Mammary epithelial cell (primary cell): ENCODE measurements at places on chromosomes 1 and 21.

- peak; percentile 74 for DNase-seq
Measured at GRCh38 chr1:56376188-56376984, 203.0 kb downstream of the PLPP3 start.

DNA sequence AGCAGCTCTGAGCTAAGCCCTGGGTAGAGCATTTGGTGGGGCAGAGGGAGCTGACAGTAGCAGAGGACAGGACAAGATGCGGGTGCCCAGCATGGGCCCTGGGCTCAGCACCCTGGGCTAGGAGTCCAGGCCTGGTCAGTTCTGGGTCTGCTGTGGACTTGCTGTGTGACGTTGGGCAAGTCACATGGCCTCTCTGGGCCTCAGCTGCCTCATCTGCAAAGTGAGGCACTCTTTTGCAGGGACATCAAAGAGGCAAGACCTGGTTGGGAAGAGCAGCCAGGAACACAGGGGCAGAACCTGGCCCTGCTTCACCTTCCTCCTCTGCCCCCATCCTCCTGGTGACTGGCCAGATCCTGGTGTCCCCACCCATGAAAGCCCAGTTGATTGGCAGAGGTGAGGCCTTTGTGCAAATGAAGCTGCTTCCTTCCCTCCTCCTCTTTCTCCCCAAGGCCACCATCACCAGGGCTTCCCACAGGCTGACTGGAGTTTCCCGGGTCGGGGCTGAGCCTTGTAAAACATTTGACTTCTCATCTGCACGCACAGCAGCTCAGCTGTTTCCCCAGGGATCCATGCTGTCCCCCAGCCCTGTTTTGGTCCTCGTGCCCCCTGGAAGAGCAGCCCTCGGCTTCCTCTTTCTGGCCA lies 350.5 kb downstream of the MATN1 start:
- peak; percentile 11 for DNase-seq

GRCh38 chr1:113256348-113256729 lies 134.0 kb upstream of the MAGI3 start:
- no peak for DNase-seq

GRCh38 chr1:84720221-84720780 lies 30.0 kb upstream of the SSX2IP start:
- DNase-seq, result no peak

- no peak for DNase-seq
Measured at GRCh38 chr1:210920716-210921694, 212.9 kb downstream of the KCNH1 start.

DNA sequence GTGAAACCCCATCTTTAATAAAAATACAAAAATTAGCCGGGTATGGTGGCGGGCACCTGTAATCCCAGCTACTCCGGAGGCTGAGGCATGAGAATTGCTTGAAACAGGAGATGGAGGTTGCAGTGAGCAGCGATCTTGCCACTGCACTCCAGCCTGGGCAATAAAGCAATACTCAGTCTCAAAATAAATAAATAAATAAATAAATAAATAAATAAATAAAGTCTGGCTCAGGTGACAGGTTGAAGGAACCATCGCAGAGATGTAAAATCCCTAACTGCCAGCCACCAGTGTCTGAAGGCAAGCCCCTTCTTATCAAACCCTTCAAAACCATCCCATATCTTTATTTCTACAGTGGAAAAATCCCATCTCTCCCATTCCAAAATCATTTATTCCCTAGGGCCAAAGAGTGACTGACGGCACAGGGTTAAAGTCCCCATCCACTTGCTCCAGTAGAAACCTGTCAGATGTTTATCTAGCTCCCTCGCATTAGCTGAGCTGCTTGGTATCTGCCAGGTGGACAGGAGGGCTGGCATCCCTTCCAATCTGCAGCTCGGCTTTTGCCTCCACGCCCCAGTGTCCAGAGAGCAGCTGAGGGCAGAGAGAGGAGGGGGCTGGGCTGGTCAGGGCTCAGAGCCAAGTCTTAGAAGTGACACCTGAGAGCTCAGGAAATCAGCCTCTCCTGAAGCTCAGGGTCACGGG lies 5.0 kb downstream of the CSRP1 start:
- DNase-seq, result no peak

- no peak for DNase-seq
Measured at GRCh38 chr1:222785529-222785928, 29.3 kb upstream of the DISP1 start.

GRCh38 chr1:79042117-79042516 lies 35.6 kb upstream of the ADGRL4 start:
- DNase-seq, result peak; percentile 37

DNA sequence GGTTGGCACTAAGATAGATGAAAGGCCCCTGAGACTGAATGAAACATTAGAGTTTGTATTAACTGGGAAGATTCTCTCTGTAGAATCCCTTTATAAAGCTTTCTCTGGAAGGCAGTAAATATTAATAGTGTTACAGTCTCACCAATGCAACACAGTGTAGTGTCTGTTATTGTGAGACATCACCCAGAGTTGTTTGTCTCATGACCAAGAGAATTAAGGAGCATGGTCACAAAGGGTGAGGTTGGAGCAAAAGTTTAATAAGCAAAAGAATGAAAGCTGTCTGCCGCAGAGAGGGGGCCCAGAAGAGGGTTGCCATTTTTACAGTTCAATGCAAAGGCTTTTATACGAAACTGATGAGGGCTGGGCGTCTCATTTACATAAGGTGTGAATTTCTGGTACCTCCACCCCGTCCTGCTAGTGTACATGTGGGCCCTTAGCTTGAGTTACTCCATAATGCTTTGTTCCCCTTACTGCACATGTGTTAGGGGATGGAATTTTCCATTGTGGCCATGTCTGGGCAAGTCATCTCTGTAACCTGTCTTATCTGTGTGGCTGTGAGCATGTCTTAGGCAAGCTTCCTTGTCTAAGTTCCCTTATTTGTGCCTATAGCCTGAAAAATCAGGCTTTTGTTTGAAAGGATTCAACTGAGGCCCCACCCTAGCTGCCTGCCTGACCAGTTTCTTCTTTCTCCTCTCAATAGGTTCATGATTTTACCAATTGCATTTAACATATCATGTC lies 184.1 kb downstream of the RASAL2 start:
- peak; percentile 79 for DNase-seq

- no peak for DNase-seq
Measured at GRCh38 chr1:81312272-81312754, 488.4 kb upstream of the ADGRL2 start.

DNA sequence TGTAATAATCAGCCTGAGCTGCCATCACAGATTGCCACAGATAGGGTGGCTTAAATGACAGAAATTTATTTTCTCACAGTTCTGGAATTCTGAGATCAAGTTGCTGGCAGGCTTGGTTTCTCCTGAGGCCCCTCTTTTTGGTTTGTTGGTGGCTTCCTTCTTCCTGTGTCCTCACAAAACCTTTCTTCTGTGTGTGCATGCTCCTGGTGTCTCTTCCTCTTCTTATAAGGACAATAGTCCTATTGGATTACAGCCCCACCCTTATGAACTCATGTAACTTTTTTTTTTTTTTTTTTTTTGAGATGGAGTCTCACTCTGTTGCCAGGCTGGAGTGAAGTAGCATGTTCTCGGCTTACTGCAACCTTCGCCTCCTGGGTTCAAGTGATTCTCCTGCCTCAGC lies 41.0 kb upstream of the F3 start:
- DNase-seq, result no peak

DNA sequence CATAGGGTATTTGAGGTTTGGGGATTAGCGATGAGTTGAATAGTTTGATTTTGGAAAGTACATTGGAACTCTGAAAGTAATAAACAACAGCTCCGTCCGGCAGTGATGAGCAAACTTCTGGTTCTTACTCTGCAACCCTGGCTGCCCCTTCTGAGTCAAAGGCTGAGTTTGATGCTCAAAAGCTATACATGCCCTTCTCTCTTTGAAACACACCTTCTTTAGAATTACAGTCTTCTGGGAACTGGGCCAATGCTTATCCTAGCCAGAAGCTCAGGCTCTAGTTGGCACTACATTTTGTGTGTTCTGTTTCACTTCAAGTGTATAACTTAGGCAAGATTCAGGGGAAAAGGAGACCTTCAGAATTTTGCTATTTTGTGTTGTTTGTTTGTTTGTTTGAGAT lies 9.3 kb downstream of the AHCYL1 start:
- DNase-seq, result no peak

- DNase-seq, result no peak
Measured at GRCh38 chr1:41343790-41344699, 17.2 kb upstream of the FOXO6 start.

- DNase-seq, result no peak
Measured at GRCh38 chr1:39540504-39541031, 36.0 kb downstream of the PABPC4 start.

DNA sequence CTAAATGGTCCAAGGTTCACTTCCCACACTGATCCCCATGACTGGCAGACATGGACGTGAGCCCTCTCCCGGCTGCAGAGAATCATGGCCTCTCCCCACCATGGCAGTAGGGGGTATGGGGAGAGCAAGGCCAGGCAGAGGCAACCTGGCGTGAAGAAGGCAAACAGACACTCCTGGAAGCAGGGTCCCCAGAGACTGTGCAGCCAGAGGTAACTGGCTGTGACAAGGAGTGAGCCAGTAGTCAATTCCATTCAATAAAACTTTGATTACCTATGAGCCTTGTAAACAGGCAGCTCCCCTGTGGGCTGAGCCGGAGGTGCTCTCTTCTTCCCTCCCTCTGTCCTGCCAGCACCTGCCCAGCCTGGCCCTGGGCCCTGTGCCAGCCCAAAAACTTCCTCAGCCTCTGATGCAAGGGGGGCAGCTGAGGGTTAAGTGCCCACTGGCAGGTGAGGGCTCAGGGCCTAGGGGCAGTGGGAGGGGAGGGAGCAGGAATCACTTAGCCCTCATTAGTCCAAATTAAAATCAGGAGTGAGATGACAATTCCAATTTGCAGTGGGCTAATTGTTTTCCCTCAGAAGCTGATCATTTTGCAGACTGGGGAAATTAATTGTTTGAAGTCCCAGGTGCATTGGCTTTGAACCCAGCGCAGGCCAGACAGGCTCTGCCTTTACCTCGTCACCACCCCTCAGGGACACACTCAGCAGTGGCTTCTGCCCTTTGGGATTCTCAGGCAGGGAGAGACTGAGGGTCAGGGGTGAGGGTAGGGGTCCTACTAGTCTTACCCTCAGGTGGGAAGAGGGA lies 35.6 kb downstream of the LRRN2 start:
- DNase-seq, result no peak

DNA sequence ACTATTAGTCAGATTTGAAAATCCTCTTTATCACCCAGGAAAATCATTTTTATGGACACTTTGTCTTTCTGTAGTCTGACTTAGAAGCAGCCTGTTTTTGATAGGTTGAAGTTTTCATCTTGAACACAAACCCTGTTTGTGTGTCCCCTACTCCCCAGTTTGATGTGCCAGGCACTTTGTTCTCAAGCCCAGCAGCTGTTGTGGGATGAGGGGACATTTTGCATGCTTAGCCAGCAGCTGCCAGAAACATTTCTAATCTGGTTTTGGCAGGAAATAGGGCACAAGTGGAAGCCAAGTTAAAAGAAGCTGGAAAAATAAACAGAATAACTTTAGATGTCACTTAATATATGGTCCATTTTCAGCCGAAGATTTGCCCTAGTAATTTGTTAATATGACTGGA lies 29.9 kb downstream of the ACTN2 start:
- DNase-seq, result no peak

GRCh38 chr1:145758116-145758515 lies 38.8 kb downstream of the CD160 start:
- no peak for DNase-seq

- DNase-seq, result peak; percentile 80
Measured at GRCh38 chr1:59332983-59333382, 36.1 kb downstream of the FGGY start.

GRCh38 chr1:85142753-85143152 lies 58.1 kb downstream of the SYDE2 start:
- no peak for DNase-seq

GRCh38 chr1:205225901-205226765 lies 1.6 kb upstream of the TMCC2 start:
- DNase-seq, result peak; percentile 62

DNA sequence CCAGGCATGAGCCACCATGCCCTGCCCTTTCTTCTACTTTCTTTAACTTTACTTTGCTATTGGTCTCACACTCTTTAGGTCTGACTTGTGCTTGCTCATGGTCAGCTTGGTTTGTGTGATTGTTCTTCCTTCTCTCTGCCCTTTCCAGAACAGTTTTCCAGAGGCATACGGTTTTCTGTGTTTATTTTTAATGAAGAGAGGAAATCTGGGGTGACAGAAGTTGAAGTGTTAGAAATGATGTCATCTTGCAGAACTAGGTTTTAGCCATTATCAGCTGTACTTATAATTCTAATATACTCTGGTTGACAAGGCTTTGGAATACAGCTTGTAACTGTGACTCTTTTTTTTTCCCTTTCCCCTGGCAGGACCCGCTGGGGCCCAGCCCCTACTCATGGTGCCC lies 14.4 kb downstream of the AGO3 start:
- DNase-seq, result no peak

DNA sequence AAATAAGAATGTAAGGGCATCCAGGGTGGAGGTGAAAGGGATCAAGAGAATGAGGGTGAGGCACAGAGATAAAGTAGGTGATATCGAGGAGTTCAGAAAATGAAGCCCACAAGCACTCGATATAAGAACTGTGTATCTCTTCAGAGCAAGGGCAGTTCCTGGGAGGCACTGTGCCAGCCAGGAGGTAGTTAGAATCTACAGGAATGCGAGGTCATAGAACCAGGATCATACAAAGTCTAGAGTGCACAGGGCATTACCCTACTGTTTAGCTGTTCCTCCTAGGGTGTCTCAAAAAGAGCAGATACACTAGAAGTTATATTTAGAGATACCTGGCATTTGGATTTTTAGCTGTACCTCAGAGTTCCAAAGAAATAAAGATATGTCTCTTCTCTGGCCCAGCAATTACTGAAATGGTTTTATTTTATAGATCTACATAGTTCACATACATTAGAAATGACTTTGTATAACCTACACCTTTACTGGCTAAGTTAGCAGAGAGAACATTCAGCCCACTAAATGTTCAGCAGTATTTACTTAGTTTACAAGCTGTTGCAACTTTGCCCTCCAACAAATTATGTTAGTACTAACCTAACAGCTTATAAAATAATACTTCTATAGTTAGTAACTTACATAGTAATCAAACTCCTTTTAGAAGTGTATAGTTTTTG lies 1.6 kb downstream of the OVAAL start:
- DNase-seq, result no peak

DNA sequence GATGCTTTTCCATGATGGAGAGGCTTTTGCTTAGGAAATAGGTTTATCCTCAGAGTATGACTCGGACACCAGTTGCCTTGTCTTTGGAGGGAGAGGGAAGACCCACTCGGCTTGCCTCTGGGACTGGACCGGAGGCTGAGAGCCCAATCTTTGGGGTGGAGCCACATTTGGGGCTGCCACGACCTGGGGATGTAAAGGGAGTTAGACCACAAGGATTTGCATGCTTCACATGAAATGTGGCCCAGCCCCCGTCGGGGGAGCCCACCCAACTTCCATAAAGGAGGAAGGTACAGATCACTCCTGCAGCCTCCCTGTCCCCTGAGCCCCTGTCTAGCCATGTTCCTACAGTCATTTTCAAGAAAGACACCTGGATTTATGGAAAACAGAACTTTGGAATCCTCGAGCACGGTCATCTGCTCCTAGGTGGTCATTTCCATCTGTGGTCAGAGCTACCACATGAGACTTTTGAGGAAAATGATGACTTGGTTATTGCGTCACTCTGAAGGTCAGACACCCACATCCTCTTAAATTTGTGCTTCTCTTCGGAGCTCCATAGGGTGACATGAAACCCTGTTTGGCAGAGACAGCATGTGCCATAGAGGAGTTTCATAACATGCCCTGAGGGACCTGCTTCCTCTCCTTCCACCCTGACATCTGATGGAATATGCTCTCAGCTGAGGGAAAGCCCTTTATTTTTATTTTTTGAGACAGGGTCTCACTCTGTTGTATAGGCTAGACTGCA lies 99.4 kb upstream of the SLC45A1 start:
- DNase-seq, result peak; percentile 27
